ENCODE measurements at places on chromosomes 6 and 20. TPM values are rescaled to one million over a fixed set of nuclear protein-coding genes. Genes with fewer than 3 reads are reported as not detected.

DNA sequence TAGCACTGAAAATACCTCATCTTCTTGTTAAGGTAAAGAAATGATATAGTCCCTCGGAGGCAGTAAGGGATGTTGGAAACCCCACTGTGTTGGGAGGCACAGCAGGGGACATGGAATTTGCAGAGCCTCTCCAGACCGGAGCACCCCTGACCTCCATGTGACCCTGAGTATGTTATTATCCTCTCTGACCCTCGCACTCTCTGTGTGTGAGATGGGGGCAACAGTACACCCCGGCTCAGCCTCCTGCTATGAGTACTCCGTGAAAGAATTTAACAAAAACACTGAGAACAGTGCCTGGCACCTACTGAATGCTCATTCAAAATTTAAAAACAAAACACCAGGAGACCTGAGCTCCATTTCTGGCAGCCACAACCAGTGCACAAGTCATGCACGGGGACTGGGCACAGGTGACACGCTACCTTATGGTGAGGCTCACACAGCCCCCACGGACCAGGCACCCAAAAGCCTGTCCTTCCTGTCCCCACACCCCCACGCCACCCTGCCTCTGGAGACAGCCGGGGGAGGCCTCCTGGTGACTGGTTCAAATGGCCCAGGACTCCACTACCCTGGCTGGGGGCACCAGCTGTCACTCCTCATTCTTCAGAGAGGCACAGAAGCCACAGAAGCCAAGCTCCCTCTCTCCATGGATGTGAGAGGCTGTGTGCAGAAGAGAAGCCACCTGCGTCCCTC lies 6.1 kb downstream of the NINL start:
- no peak for DNase-seq

- DNase-seq: no peak
Measured at GRCh38 chr20:37992802-37993409, 40.4 kb downstream of the TTI1 start.

DNA sequence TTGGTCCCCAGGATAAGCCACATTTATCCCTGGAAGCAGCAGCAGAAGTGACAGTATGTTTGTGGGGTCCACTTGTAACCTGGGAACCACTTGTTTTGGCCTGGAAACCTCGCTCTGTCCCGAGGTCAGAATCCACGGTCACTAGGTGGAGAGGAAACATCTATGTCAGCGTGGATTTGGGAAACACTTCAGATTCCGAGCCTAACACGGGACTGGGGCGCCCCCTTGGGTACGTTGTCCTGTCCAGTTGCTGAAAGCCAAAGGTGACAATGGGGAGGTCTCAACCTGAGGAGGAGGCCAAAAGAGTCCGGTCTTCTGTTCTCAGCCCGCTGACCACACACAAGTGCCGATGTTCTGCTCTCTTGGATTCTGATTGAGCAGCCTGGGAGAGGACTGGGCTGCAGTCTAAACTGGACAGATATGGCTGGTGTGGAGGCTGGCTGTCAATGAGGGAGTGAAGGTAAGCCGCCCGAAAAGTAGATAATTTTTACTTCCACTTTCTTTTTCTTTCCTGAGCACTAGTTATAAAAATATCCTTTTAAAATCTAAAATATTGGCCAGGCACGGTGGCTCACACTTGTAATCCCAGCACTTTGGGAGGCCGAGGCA lies 4.9 kb upstream of the ZFP57 start:
- no peak for DNase-seq

DNA sequence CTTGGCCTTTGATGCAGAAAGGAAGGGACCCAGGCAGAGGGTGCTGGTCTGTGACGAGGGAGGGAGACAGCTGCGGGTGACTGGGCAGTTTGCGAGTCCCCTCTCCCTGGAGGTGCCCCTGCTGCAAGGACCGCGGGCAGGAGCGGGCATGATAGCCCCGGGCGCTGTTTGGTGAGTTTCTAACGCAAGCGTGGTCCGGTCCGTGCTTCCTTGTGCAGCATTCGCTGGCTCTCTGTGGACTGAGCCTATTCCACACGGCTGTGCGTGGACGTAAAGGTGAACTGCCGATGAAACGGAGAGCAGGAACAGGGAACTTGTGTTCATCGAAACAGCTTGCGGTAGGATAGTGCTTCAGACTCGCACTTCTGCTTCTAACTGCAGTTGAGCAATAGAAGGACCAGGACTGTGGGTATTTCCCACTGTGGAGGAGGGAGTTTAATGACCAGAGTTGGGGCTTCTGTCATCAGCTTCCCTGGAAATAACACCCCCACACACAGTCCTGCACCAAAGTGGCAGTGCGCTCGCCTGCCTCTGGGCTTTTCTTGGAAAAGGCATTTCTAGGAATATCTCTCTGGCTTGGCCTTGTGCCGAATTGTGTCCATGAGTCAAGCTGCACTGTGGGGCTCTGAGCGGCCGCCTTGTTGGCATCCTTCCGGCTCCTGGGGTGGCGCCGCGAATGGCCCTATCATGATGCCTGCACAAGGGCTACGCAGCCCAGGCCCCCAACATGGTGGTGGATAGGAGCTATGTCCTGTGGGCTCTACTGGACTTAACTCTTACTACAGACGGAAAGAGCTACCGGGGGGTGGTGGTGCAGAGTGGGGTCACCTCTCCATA lies 48.9 kb downstream of the DUSP22 start:
- no peak for DNase-seq

DNA sequence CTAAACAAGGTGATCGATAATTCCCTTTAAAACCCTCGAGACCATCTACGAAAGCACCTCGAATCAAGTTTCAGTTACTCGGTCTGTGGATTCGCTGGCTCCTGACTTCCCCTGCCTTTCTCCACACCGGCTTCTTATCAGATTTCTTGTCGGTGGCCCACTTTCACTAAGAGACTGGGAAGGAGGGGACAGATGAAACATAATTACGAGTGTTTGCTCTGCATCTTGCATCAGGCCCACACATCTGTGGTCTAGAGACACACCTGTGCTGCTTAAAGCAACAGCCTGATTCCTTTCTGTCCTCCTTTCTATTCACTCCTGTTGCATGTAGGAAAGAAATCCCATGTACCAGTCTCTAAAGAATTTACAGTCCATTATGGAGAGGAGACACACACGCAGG lies 37.7 kb downstream of the INSM1 start:
- DNase-seq: no peak

GRCh38 chr6:136897071-136897470 lies 25.0 kb upstream of the SLC35D3 start:
- DNase-seq: no peak

DNA sequence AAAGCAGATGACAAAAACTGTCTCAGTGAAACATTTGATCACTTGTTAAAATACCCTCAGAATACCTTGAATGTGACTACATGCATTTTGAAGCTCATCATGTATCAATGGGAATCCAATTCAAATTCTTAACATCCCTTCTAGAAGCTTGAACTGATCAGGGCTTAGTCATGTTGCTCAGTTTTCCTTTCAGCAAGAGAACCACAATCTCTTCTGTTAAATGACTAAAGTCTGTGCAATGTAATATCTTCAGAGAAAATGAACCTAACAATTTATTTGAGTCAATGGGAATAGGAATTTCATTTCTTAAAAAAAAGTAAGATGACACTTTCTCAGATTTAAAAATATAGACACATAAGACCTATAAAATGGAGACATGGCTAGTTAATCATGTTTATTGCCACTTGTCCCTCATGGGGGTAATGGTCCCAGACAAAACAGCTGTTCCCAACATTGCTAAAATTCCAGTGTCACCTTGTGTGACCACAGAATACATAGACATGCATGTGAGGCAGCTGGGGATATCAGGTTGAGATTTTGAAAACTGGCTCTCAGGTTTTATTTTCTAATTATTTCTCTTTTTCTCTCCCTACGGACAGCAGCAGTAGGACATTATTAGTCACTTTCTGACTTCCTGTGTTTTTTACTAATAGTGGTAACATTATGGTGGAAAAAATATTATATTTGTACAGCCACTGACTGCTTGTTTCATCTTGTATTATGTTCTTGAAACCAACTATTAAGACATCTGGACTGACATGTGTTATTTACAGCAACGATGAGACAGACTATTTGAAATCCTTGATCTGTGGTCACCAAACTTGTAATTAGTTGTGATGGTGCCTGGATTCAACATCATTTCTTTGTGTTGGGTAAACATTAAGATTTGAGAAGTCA lies 192.5 kb downstream of the COL9A1 start:
- no peak for DNase-seq

- no peak for DNase-seq
Measured at GRCh38 chr6:11752360-11752759, 26.2 kb downstream of the ADTRP start.

DNA sequence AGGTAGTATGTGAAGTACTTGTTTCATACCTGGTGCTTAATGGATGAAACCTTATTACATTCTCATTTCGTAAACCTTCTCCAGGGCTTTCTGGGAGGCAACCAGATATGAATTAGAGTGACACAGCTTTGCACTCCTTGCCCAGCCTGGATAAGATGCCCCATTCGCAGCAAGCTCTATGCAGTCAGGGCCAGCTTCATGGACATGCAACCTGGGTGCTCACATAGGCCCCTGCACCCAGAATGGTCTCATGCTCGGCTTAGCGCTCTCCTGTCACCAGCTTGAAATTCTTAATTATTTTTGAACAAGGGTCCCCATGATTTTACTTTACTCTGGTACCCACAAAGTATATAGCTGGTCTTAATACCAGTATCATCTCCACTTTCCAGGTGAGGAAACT lies 11.3 kb upstream of the PTGIS start:
- DNase-seq: no peak

- DNase-seq: no peak
Measured at GRCh38 chr6:160742090-160742489, 40.0 kb downstream of the PLG start.

- DNase-seq: no peak
Measured at GRCh38 chr6:3841711-3842565, 7.2 kb upstream of the FAM50B start.

DNA sequence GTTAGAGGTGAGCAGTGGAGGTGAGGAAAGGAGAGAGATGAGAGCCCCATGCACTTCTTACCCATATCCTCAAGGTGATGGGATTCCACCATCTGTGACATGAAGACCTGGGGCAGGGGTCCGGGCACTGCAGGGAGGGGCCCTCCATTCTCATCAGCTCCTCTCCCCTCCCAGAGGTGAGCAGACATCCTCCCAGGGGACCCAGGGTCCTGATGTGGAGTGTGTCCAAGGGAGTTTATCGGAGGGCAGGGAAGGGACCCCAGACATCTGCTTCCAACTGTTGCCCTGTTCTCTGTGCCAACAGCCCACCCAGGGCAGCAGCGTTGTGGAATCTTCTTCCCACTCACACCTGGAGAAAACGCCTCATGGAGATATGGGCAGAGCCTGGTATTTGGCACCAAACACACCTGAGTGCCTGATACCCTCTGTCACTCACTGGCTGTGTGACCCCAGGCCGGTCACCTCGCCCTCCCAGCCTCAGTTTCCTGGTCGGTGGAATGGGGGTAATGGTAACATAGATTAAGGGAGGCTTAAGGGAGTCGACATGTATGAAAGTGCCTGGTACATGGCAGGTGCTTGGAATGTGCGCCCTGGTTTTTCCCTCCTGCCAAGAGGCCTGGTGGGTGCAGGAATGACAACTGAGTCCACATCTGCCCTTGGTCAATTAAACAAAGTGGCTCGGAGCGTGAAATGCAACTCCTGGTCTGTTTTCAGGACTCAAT lies 227.9 kb downstream of the PREX1 start:
- no peak for DNase-seq

- no peak for DNase-seq
Measured at GRCh38 chr20:38044685-38045084, 11.1 kb downstream of the RPRD1B start.

DNA sequence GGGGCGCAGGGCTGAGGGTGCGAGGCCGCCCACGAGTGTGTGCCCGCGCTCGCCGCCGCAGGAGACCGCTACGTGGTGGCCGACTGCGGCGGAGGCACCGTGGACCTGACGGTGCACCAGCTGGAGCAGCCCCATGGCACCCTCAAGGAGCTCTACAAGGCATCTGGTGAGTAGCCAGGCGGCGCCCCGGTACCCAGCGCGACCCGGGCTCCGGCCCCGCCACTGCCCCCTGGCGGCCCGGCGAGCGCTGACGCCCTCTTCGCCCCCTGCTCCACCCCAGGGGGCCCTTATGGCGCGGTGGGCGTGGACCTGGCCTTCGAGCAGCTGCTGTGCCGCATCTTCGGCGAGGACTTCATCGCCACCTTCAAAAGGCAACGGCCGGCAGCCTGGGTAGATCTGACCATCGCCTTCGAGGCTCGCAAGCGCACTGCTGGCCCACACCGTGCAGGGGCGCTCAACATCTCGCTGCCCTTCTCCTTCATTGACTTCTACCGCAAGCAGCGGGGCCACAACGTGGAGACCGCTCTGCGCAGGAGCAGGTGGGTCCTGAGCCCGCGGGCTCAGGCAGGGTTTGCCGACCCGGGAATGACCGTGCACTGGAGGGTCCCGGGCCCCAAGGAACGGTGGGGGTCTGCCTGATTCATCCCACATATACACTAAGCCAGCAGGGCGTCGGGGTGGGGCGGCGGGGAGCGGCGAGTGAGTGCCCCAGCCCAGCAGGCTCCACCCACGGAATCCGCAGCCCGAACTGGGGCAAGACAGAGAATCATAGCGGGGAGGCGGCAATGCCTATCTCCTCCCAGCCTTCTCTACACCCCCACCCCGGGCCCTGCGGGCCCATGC lies 17.4 kb downstream of the HSPA12B start:
- DNase-seq: peak; percentile 35

GRCh38 chr20:45111799-45112471 lies 3.0 kb downstream of the WFDC5 start:
- DNase-seq: no peak

GRCh38 chr6:142946924-142947713 lies 2.1 kb upstream of the HIVEP2 start:
- peak; percentile 79 for DNase-seq

DNA sequence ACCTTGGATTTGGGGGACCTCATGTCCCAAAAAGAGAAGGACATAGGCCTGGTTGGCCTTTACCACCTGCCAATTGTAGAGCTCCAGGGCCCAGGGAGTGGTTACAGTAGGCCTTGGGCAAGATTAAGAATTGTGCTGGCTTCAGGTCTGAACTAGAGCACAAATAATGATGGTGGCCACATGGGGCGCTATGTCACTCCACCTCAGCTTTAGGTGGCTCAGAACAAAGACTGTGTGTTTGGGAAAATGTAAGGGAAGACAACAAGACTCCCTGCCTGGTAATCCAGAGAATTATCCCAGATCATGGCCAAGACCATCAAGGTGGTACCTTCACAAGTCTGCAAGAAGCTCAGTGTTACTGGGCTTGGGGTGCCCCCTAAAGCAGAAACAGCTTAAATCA lies 224.9 kb upstream of the OPRM1 start:
- DNase-seq: no peak

- DNase-seq: no peak
Measured at GRCh38 chr6:96923871-96924493, 546 bp upstream of the KLHL32 start.

GRCh38 chr6:149445573-149445972 lies 39.2 kb downstream of the ZC3H12D start:
- no peak for DNase-seq

GRCh38 chr6:84605298-84605697 lies 159.1 kb downstream of the TBX18 start:
- DNase-seq: no peak

GRCh38 chr20:64144144-64144912 lies 19.9 kb upstream of the MYT1 start:
- DNase-seq: no peak

TLDC2 gene
- total RNA-seq: not detected

PSORS1C1 gene
- total RNA-seq: not detected

CLPSL1 gene
- total RNA-seq: not detected

SYNDIG1 gene
- total RNA-seq: not detected

Data from CD8-positive, alpha-beta memory T cell (primary cell).